Ovary (tissue), 10 donors: ENCODE measurements at places on chromosomes 1 and 21. TPM values are rescaled to one million over a fixed set of nuclear protein-coding genes. Genes with fewer than 3 reads are reported as not detected.

DNA sequence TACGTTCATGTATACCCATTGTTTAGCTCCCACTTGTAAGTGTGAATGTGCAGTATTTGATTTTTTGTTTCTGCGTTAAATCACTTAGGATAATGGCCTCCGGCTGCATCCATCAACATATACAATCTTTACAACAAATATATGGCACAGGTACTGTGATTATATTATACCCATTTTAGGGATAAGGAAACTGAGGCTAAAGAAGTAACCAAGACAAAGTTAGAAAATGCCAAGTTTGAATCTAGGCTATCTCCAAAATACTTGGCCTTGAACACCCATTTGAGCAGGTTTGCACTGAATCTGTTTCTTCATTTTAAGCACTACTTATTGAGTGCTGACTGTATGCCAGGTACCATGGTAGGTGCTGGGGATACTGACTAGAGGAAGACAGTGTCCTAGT is 149.6 kb downstream of the PBX1 start:
- no peak overlapping the region for H3K4me3 ChIP-seq
- DNase-seq, result no peak
- H3K36me3 ChIP-seq, result no peaks in the 10 kb centered on the region
- peaks cover 38% of the 10 kb centered on the region for H3K4me1 ChIP-seq

GRCh38 chr1:57831624-57832023 is 407.8 kb upstream of the DAB1 start:
- no peaks in the 10 kb centered on the region for H3K36me3 ChIP-seq
- H3K27ac ChIP-seq, result no peak overlapping the region
- H3K4me3 ChIP-seq, result no peak overlapping the region
- no peak for DNase-seq

GRCh38 chr1:156912310-156912709 is 8.1 kb upstream of the LRRC71 start:
- no peak overlapping the region for H3K27ac ChIP-seq
- H3K4me1 ChIP-seq, result no peaks in the 10 kb centered on the region
- H3K27me3 ChIP-seq, result no peaks in the 10 kb centered on the region
- no peak for DNase-seq
- no peak overlapping the region for H3K4me3 ChIP-seq

The TRAF3IP3 gene
- total RNA-seq, result 1.4 TPM

The ATP1A2 gene
- 7.0 TPM for total RNA-seq
